Vagina (tissue), 2 donors: ENCODE measurements at places on chromosomes 3 and 15. TPM values are rescaled to one million over a fixed set of nuclear protein-coding genes. Genes with fewer than 3 reads are reported as not detected.

DNA sequence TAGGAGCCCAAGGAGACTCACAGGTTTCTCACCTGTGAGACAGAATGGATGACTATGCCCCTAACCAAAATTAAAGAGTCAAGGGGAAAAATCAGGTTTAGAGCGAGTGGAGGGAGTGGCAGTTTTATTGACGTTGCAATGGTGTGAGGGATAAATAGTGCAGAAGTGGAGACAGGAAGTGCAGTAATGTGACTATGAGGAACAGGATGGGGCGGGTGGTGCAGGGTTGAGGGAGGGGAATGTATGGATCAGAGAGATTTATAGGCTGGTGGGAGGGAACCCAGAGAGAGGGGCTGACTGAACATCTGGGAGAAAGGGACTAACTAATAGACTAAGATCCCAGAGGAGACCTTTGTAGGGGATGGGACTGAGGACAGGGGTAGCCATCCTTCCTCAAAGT, 26.5 kb downstream of the EIF2AK4 start:
- peaks cover 32% of the 10 kb centered on the region for H3K36me3 ChIP-seq
- no peak overlapping the region for H3K4me3 ChIP-seq
- no peaks in the 10 kb centered on the region for H3K27me3 ChIP-seq
- H3K27ac ChIP-seq: no peak overlapping the region

GRCh38 chr15:31526916-31527690, 200.5 kb downstream of the KLF13 start:
- H3K4me3 ChIP-seq: no peak overlapping the region
- no peak overlapping the region for H3K27ac ChIP-seq
- no peaks in the 10 kb centered on the region for H3K27me3 ChIP-seq
- no peak for DNase-seq
- H3K36me3 ChIP-seq: no peaks in the 10 kb centered on the region

The SLC27A2 gene
- 3.2 TPM for total RNA-seq

DNA sequence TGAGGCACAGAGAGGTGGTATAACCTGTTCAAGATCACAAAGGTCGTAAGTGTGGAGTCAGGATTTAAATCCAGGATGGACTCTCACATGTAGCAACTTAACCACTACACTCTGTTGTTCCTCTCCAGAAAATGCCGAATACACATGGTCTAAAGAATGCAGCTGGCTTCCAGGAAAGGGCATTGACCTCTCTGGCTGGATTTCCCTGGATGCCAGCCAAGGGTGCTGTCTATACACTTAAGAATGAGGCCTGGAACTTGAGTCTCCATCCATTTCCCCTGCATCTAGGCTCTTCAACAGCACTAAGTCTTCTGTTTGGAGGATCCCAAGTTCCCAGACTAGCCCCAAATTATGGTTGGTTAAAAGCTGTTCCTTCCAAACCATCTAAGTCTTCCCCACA, 60.5 kb downstream of the CERS3 start:
- H3K27me3 ChIP-seq: no peaks in the 10 kb centered on the region
- H3K36me3 ChIP-seq: no peaks in the 10 kb centered on the region
- no peak for DNase-seq
- no peak overlapping the region for H3K4me3 ChIP-seq
- no peaks in the 10 kb centered on the region for H3K4me1 ChIP-seq

The ASB14 gene
- not detected for total RNA-seq

The FAM43A gene
- total RNA-seq: 20.4 TPM

The PDZRN3 gene
- 75.9 TPM for total RNA-seq

The SMCO1 gene
- not detected for total RNA-seq

GRCh38 chr3:25174251-25174650, 253.8 kb upstream of the RARB start:
- no peak overlapping the region for H3K27ac ChIP-seq
- H3K27me3 ChIP-seq: no peaks in the 10 kb centered on the region
- peaks cover 7% of the 10 kb centered on the region for H3K4me1 ChIP-seq
- H3K36me3 ChIP-seq: no peaks in the 10 kb centered on the region
- DNase-seq: no peak

DNA sequence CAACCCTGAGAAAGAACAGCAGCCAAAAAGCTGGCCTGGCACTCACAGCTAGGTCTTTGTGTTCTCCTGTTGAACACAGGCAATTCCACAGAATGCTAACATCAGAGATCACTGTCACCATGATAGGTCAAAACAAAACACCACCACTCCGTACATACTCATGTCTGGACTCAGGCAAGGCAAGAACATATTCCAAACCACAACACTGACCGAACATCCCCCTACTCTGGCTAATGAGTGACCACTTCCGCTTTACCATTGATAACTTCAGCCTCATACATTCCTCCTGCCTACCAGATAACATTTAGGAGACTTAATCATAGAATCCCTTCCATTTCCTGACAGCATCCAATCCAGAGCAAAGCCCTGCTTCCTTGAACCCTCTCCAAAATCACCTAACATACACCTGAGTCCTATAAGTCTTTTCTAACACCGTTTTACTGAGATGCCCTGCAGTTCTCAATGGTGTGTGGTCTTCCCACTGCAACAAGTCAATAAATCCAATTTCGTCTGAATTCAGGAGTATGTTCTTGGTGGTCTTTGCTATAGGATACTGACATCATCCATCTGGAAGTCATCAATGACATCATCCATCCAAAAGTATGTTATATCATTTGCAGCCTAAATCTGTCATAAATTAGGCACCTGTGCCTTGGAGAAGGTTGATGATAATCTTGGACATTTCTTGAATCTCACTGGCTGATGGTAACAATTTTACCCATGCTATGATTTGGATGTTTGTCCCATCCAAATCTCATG, 23.7 kb downstream of the RIOX2 start:
- no peaks in the 10 kb centered on the region for H3K36me3 ChIP-seq
- H3K4me3 ChIP-seq: no peak overlapping the region
- no peaks in the 10 kb centered on the region for H3K4me1 ChIP-seq
- H3K27me3 ChIP-seq: no peaks in the 10 kb centered on the region
- no peak overlapping the region for H3K27ac ChIP-seq

The CADM2 gene
- 3.7 TPM for total RNA-seq

- no peak overlapping the region for H3K4me3 ChIP-seq
- no peak overlapping the region for H3K27ac ChIP-seq
- no peaks in the 10 kb centered on the region for H3K4me1 ChIP-seq
- H3K27me3 ChIP-seq: no peaks in the 10 kb centered on the region
- DNase-seq: no peak
These were observed 13.5 kb downstream of the EAF1 start for GRCh38 chr3:15440891-15441290.

GRCh38 chr3:111333642-111334041, 208.4 kb upstream of the CD96 start:
- DNase-seq: no peak
- no peaks in the 10 kb centered on the region for H3K36me3 ChIP-seq
- no peak overlapping the region for H3K4me3 ChIP-seq
- no peaks in the 10 kb centered on the region for H3K27me3 ChIP-seq

The AGTR1 gene
- 12.0 TPM for total RNA-seq
